ENCODE measurements at places on chromosomes 1 and 21.
A peak's percentile ranks its signal among the peaks of the same experiment; 100 is the strongest.

- DNase-seq: no peak
Measured at GRCh38 chr1:68623700-68624099, 126.8 kb upstream of the DEPDC1 start.

DNA sequence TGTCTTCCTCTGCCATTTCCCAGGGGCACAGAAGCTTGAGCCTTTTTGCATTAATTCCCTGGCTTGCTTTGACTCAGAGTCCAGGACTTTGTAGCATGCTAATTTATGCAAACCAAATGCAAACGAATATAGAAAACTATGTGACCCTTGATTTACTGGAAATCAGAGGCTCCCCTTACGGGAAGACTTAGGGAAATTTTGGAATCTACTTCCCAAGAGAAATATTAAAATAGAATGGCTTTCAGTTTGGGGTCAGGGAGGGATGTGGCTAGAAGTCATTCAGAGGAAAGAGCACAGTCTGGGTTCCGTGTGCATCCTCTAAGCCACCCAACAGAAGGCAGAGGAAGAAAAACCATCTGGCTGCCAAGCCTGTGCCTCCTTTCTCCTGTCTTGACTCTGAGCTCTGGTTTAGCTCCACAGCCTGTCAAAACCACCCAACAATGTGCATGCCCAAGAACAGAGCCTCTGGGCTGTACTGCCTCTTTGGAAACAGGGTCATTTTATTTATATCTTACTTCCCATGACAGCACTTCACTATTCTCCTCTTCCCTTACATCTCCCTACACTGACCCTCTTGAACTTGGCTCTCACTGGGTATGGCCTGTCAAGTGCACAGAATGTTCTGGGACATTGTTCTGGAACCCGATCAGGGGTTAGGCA is 30.1 kb downstream of the ATF3 start:
- DNase-seq: no peak

DNA sequence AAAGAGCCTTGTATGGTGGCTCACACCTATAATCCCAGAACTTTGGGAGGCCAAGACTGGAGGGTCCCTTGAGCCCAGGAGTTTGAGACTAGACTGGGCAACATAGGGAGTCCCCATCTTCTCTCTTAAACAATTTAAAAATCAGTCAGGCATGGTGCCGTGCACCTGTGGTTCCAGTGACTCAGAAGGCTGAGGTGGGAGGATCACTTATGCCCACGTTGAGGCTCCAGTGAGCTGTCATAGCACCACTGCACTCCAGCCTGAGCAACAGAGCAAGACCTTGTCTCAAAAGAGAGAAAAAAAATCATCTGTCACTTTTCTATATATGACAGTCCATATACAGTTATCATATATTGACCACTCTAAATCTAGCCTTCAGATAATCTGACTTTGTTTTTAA is 658.3 kb downstream of the LTN1 start:
- no peak for DNase-seq

DNA sequence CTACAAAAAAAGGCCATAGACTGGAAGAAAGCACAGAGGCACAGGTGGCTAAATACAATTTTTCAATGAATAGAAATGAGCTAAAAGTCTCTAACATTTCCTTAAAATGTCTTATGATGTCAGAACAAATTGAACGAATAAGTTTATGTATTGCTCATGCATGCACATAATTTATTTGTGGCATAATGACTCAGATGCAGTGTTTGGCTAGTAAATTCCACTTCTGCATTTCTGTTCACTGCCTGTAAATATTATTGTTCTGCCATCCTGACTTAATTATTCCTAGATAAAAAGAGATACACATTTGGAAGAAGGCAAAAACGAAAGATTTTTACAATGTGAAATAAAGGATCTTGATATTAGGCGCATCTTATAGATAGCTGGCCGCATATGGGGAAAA is 26.6 kb upstream of the EXO1 start:
- no peak for DNase-seq

GRCh38 chr1:239951511-239952140 is 140.1 kb upstream of the FMN2 start:
- DNase-seq: peak; percentile 5

DNA sequence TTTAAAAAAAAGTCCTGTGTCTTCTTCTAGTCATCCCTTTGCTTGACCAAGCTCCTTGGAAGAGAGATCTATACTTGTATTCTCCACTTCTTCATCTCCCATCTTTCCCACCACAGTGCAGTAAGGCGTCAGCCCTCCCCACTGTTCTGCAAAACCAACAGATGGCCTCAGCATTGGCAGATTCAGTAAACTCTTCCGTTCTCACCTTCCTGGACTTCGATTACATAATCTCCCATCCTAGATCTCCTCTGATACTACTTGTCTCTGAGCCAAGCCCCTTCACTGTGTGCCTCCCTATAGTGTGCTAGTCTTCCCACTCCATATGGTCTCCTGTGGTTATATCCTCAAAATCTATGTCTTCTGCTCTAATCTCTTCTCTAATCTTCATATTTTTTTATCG is 1.6 kb upstream of the COLGALT2 start:
- no peak for DNase-seq

GRCh38 chr1:93738075-93738622 is 56.5 kb upstream of the BCAR3 start:
- DNase-seq: no peak

DNA sequence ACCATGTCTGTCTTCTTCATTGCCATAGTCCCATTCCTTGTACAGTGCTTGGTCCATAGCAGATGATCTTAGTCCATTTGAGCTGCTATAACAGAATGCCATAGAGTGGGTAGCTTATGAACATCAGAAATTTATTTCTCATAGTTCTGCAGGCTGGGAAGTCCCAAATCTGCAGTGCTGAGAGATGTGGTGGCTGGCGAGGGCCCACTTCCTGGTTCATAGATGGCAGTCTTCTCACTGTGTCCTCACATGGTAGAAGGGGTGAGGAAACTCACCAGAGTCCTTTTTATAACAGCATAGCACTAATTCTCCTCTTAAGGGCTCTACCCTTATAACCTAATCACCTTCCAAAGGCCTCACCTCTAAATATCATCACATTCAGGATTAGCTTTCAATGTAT is 23.1 kb upstream of the RAP1A start:
- no peak for DNase-seq

GRCh38 chr1:190170321-190170720 is 307.3 kb downstream of the BRINP3 start:
- DNase-seq: no peak

GRCh38 chr1:156706657-156707416 is 1.5 kb upstream of the CRABP2 start:
- no peak for DNase-seq

DNA sequence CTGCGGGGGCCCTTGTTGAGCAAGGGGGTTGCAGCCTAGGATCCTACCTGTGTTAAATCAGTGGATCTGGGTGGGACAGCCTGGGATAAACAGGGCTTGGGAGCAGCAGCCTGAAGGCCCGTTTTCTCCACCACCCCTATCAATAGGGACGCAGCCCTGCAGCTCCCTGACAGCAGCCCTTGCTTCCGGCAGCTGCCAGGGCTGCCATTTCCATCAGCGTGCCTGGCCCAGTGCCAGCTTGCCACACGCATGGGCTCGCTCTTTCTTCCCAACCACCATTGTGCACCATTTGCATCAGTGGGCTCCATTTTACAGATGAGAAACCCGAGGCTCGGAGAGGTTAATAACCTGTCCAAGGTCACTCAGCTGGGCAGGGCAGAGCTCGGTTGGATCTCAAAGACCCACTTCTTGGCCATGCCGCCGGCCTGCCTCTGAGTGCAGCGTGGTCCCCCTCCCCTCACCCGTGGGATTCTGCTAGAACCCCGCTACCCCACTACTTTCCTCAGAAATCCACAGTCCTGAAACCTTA is 3.8 kb downstream of the WNT4 start:
- DNase-seq: no peak

DNA sequence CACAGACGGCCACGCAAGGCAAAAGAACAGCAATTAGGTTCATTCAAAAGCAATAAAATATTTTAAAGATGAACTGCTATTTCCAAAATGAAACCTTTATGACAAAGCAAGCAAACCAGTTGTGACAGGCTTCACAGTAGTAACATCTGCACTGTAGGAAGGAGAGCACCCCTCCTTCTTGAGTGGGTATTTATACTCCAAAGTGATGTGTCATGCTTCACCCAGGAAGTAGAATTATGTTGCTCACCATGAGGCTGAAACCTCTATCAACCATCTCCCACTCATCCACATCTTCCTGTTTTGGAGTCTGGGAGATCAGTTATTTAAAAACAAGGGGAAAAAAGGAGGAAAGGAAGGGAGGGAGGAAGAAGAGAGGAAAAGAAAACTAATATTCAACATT is 885 bp downstream of the OR2T10 start:
- no peak for DNase-seq

- no peak for DNase-seq
Measured at GRCh38 chr1:235979716-235980333, 85.1 kb downstream of the NID1 start.

- DNase-seq: no peak
Measured at GRCh38 chr1:55580845-55581332, 365.7 kb upstream of the USP24 start.

DNA sequence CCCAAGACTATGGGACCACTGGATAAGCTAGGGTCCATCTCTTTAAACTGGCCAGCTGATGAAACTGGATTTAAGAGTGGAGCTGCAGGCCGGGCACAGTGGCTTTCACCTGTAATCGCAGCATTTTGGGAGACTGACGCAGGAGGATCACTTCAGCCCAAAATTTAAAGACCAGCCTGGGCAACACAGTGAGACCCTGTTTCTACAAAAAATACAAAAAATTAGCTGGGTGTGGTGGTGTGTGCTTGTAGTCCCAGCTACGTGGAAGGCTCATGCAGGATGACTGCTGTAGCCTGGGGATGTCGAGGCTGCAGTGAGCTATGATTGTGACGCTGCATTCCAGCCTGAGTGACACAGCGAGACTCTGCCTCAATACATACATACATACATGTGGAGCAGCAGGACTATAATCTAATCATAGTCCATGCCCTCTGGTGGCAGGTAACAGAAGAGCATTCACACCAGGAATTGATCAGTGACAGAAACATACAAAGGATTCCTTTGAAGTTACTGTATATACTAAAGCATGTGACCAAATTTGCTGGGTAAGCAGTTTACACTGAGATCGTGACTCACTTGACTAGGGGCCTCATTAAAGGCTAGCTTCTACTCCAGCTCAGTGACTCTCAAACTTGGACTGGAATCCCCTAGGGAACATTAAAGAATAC is 101.5 kb upstream of the SLFNL1 start:
- DNase-seq: no peak

- DNase-seq: no peak
Measured at GRCh38 chr1:186722711-186723309, 42.6 kb upstream of the PTGS2 start.

DNA sequence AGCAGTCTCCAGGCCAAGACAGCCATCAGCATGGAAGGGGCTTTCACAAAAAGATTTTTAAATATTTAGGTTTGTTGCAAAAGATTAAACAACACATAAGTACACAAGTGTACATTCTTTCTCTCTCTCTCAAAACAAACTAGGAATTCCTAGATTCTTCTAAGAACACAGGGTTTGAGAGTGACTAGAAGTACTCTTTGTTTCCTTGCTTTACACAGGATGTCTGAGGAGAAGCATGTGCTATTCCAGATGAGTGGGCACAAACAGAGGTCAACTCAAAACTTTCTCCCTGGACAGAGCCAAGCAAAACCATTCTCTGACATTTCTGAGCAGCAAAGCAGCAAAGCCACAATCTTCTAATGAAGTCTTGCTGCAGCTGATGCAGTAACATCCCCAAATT is 210.6 kb upstream of the HOOK1 start:
- no peak for DNase-seq

- DNase-seq: no peak
Measured at GRCh38 chr1:4724695-4725250, 70.4 kb downstream of the AJAP1 start.

DNA sequence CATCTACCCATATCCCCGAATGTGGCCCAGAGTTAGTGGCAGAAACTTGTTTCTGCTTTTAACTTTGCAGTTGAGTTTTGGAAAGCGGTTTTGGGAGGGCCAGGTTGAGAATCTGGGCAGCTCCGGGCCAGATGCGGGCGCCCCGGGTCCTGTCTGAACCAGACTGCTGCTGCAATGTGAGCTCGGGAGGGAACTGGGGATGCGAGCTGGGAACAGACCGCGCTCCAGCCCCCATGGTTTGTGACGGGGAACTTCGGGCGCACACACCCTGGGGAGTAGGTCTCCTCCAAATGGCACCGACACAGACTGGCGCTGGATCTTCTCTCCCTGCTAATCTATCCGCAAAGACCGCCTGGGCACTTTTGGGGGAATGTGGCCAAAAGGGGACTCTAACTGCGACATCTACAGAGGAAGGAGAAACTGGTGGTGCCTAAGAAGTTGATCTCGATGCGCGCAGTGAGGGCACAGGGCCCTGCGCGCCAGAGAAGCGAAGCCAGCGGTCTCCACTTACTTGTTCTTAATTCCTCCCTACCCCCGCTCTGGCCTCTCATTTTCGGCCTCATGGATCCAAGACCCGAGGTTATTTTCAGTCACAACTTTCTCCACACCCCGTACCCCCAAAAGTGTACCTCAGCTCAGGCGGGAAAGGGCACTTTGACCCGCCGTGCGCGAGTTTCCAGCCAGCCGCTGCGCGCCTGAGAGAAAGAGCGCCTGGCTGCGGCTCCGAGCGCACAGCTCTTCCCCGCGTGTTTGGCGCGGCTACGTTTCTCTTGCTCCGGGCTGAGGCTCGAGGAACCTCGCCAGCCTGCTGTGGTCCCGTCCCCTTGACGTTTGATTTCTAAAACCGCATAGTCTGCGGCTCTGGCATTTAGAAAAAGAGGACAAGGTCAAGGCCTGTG is 411.0 kb upstream of the ESRRG start:
- DNase-seq: no peak

DNA sequence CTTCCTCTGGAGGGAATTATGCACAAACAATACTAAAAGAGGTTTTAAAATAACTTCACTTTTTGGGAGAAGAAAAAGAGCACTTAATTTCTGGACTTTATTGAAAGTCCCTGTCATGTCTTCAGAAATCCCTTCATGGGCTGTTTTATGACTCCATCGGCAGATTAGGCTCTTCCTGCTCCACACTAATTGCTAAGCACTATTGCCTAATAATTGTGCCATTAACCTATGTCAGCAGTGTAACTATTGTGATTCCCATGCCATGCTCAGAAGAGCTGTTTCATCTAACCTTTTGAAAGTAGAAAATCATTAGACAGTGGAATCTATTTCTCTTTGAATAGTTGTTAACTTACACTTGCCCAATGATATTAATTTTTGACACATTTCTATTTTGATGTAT is 489.3 kb upstream of the RUNX1 start:
- no peak for DNase-seq

GRCh38 chr1:10339036-10339567 is 59.8 kb upstream of the PGD start:
- DNase-seq: no peak

DNA sequence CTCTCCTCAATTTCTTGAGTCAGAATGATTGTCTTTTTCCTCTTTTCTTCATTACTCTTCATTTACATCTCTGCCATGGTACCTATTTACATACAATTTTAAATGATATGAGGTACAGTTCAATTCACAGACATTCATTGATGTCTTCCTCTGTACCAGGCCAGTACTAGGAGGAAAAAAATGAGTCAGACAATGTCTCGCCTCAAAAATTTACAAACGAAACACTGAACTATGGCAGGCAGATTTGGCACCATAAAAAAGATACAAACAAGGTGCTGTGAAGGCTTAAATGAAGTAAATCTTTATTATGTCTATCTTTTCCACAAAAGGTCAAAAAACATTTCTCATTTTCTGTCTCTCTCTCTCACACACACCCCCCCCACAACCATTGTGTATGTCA is 71.0 kb downstream of the RGS13 start:
- no peak for DNase-seq

- no peak for DNase-seq
Measured at GRCh38 chr1:77476475-77476874, 194.7 kb downstream of the AK5 start.

GRCh38 chr1:33972676-33973395 is 109.0 kb downstream of the HMGB4 start:
- DNase-seq: no peak
